Bronchial epithelial cell (primary cell): ENCODE measurements at places on chromosomes 6 and 20.

DNA sequence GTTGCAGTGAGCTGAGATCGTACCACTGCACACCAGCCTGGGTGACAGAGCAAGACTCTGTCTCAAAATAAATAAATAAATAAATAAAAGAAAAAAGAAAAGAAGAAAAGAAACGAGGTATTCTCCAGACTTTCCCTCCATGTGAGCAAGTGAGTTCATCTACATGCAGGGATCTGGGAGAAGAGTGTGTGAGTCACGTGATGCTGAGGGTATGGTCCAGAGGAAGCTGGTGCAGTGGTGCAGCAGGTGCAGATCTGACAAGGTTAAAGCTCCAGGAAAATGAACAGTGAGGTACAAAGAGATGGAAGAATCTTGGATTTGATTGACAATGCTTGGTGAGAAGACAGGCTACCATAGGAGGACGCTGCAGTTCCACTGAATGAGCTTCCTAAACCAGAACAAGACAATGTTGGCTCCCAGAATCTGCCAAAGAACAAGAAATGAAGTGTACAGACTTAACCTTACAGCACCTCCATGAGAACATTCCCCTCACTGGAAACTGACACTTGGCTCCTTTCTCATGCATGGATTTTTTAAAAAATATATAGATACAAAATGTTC, 79.5 kb upstream of the BTBD3 start:
- DNase-seq = peak; percentile 25

DNA sequence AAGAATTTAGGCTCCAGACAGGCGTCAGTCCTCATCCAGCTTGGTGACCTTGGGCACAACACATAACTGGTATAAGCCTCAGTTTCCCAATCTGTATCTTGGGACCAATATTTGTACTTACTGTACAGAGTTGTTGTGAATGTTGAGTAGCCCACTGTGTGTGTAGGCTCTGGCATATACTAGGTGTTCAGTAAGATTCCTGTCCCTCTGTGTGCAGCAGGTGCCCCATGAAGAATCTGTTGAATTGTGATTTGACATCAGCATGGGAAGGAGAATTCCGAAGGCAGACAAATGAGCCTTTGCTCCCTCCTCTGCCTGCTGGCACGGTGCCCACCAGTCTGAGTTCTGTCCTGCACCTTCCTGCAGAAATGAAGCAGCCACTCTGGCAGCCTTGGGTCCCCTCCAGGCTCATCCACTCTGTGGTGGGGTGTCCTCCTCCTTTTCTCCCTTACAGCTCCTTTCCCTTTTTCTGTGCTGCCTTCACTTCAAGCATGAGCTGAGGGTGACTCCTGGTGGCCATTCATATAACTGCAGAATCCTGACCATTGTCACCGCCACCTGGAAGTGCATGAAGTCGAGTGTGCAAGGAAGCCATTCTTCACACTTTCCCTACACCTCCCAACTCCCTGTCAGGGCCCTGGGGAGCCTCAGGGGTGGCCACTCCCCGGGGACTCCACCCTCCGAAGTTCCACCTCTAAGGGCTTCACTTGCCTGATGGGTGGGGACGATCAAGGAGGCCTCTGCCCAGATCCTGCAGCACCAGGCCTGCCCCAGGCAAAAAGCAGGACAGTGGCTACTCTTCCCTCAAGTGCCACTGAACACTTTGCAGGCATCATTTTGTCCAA, 48.2 kb downstream of the MRPL14 start:
- peak; percentile 66 for DNase-seq

DNA sequence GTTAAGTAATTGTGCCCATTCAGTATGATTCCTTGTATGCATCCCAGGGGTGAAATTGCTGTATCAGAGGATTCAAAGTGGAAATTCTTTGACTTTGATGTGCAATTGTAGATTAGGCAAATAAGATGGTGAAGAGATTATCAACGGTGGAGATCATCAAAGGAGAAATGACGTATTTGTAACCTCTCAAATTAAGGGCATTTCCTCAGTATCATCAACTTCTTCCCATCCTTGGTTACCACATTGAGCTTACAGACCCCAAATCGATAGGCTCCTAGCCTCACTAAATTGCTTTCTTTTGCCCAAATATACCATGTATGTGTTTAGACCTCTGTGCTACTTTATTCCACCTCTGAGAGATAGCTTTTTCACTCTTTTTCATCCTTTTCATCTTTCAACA, 213.1 kb upstream of the ZFP64 start:
- DNase-seq = no peak

GRCh38 chr20:24948939-24949679, at the start of gene CST7:
TSS of gene CST7 (plus strand) at chr20:24949269. CDS start at chr20:24949506, 237 bp downstream.
- DNase-seq = no peak

DNA sequence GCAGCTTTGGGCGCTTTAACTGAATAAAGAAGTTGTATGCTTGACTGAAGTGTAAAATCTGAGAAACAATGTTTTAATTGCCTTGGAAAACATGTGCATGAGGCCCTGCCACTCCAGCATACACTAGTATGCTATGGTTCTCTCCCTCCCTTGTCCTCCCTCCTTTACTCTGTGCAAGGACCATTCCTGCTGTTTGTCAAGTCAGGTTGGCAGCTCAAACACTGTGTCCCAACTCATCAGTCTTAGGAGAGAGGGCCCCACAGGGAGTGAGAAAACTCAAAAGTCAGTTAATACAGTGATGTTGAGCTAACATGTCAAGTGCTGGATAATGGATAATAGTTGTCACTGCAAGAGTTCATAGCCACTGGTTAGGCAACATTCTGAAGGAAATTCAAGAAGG, 543.6 kb downstream of the GRIK2 start:
- no peak for DNase-seq

DNA sequence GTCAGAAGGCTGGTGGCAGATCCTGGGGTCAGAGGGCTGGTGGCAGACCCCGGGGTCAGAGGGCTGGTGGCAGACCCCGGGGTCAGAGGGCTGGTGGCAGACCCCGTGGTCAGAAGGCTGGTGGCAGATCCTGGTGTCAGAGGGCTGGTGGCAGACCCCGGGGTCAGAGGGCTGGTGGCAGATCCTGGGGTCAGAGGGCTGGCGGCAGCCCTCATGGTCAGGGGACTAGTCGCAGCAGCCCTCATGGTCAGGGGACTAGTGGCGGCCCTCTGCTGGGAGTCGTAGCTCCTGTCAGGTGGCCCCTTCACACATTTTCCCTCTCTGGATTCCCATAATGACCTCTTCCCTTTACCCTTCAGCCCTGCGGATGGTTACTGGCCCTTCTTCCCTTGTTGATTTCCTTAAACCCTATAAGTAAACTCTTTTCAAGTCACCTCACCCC, 86.7 kb downstream of the CDC5L start:
- DNase-seq = no peak

GRCh38 chr6:136117081-136117480, 133.0 kb downstream of the MTFR2 start:
- DNase-seq = no peak

DNA sequence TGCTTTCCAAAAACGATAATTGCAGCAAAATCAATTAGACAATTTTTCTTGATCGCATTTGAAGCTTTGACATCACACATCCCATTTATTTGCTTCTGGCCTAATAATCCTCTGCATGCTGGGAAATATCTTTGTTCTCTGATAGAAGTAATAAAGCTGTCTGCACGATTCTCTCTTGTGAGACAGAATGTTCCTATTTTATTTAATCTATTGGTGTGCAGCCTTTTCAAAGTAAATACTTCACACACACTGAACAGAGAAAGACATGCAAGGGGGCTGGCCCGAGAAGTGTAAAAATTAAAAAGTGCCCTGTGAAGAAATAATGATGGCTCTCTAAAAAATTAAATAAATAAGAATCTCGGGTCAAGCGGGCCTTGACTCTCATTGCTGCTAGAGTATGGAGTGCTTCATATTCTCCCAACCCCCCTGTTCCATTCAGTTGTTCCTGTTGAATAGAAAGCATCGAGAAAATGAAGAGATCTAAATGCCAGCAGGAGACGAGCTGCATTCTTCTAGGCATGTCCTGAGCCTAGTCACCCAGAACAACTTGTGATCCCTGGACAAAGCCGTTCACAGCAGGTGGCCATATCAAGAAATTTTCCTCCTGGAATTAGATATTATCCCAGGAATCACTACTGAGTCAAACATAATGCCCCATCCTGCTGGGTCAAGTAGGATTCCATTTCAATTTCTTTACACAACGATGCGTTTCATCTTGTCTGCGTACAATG, 625.9 kb upstream of the EPHA7 start:
- DNase-seq = no peak

DNA sequence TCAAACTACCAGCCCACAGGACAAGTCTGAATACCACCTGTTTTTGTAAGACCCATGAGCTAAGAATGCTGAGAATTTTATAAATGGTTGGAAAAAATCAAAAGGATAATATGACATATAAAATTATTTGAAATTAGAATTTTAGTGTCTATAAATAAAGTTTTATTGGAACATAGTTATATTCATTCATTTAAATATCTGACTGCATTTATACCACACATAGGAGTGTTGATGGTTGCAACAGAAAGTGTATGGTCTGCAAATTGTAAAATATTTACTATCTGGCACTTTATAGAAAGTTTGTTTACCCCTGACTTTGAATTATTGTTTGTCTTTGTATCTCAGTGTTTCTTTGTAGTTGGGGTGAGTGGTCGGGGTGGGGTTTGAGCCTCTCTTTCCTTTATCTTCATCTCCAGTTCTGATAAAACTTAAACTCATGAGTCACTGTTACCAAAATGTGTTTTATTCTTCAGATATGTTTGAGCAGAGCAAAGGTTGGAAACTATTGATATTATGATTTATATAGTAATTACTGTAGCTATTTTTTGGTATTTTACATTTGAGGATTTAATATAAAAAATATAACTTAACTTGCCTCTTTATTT, 55.5 kb downstream of the CD2AP start:
- no peak for DNase-seq

- no peak for DNase-seq
Measured at GRCh38 chr20:50014570-50015562, 32.1 kb downstream of the SNAI1 start.

- DNase-seq = no peak
Measured at GRCh38 chr6:89675949-89676748, 37.6 kb upstream of the LYRM2 start.

- DNase-seq = no peak
Measured at GRCh38 chr20:34445177-34446065, 70.8 kb upstream of the DYNLRB1 start.

- DNase-seq = no peak
Measured at GRCh38 chr6:154782193-154782592, 49.0 kb downstream of the SCAF8 start.

DNA sequence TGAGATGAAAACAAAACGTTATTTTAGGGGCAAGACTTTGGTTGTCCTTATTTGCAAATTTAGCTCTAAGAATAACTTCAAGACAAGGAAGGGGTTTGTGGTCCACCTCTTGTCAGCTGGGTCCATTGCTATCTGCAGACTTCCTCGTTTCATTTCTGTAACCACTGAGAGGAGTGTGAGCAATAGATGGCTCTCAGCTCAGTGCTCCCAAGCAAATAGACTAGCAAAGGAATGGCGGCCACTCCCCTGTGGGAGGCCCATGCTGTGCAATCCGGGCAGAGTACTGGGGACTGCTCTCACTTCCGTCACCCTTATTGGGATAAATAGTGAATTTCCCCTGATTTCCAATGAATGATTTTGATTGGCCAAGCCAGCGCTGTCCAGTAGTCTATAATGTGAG, 176.6 kb downstream of the ZDHHC14 start:
- DNase-seq = no peak

DNA sequence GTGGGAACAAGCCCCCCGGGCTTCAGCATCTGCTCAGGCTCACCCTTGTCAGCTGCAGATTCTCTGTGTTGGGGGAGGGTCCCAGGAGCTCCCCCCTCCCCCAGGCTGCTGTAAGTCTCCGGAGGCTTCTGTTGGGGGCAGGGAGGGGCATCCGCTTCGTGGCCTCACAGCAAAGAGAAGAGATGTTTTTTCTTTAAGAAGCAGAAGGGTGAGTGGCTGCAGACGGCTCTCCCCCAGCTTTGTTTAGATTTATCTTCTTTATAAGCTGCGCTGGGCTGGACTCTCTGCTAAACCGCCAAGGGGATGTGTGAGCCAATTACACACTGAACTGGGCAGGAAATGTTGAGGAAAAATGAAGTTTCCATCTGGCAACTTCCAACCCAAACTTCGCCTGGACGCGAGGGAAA, 48.7 kb upstream of the GATA5 start:
- no peak for DNase-seq

DNA sequence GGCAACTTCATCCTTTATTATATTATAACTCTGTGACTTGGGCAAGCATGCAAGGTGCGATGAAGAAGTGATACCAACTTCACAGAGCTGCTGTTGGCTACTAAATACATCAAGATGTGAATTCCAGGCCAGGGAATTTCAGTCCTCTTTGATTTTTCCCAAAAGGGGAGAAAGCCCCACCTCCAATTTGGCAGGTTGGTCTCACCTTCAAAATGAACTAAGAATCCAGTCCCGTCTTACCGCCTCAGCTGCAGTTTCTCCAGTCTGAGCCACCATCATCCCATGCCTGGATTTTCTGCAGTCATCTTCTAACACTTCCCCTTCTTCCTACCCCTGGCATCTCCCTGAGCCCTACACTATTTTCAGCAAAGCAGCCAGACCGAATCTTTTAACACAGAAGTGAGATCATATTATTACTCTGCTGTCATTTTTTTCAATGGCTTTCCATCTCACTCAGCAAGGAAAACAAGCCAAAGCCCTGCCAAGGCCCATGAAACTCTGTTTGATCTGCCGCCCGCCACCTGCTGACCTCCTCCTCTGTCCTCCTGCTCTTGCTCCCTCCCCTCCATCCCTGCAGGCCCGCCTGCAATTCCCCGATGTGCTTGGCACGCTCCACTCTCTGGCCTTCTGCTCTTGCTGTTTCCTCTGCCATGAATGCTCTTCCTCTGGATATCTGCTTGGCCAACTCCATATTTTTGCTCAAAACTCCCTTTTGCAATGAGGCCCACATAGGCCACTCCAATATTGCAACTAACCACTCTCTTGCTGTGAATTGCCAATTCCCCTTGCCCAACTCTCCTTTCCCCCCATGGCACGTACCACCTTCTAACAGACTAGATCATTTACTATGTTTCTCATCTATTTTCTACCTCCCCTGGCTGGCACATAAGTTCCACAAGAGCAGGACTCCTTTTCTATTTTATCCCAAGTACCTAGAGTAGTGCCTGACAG, 46.0 kb upstream of the TAGAP start:
- no peak for DNase-seq

DNA sequence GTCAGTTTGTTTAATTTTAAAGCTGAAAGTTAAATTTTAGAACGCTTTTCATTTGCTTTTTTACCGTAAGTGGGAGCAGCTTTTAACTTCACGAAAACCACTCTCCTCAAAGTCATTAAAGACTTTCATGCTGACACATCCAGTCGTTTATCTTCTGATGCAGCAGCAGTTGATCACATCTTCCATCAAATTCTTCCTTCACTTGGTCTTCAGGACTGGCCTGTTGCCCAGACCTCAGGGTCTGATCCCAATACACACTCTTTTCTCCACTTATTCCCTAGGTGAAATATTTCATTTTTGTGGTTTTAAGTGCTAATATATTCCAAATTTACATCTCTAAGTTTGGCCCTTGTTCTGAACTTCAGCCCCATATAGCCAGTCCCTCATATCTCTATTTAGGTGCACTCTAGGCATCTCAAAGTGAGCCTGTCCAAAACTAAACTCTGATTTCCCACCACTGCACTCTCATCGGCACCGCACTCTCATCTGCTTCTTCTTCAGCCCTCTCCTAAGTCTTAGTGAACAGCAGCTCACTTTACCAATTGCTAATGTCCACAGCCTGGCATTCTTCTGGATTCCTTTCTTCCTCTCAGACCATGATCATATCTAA, 20.4 kb downstream of the AFDN start:
- no peak for DNase-seq

GRCh38 chr6:118524686-118525085, 23.4 kb upstream of the PLN start:
- DNase-seq = peak; percentile 13
